ENCODE measurements at places on chromosomes 2 and 18. TPM values are rescaled to one million over a fixed set of nuclear protein-coding genes. Genes with fewer than 3 reads are reported as not detected.

The NIFK gene
- total RNA-seq = 84.5 TPM

- H3K4me3 ChIP-seq = no peak overlapping the region
- no peaks in the 10 kb centered on the region for H3K4me1 ChIP-seq
- no peak overlapping the region for H3K27ac ChIP-seq
- peak; percentile 8 for DNase-seq
- H3K27me3 ChIP-seq = no peaks in the 10 kb centered on the region
Measured at GRCh38 chr2:100178085-100178788, 35.8 kb upstream of the AFF3 start.

DNA sequence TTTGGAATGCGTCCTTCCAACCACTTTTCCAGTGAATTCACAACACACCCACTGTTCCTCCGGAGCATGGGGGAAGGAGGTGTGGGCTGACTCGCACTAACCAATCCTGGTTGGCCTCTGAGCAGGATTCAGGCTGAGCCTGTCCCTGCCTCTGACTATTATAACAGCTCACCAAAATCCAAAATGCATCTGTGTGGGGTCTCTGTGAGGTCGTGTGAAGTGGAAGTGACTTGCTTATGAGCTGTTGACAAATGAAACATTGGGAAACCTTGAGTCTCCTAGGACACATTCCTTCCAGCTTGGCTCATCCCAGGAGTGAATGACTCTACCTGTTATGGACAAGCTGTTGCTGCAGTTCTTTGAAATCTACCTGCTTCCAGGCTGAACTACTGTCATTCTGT, 1.5 kb downstream of the CIDEA start:
- no peak overlapping the region for H3K27ac ChIP-seq
- H3K4me3 ChIP-seq = no peak overlapping the region
- H3K36me3 ChIP-seq = no peaks in the 10 kb centered on the region
- H3K27me3 ChIP-seq = no peaks in the 10 kb centered on the region

DNA sequence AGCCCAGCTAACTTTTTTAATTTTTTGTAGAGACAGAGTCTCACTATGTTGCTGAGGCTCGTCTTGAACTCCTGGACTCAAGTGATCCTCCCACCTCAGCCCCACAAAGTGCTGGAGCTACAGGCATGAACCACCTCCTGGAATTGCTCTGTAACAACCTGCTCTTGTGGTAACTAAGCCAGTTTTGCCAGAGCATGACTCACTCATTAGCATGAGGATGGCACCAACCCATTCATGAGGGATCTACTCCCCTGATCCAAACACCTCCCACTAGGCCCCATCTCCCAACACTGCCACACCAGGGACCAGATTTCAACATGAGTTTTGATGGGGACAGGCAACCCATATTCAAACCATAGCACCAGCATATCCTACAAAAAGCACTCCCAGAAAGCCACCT, 348.9 kb upstream of the RAB12 start:
- H3K4me3 ChIP-seq = no peak overlapping the region
- no peak overlapping the region for H3K27ac ChIP-seq
- DNase-seq = no peak
- H3K36me3 ChIP-seq = no peaks in the 10 kb centered on the region
- H3K27me3 ChIP-seq = no peaks in the 10 kb centered on the region

DNA sequence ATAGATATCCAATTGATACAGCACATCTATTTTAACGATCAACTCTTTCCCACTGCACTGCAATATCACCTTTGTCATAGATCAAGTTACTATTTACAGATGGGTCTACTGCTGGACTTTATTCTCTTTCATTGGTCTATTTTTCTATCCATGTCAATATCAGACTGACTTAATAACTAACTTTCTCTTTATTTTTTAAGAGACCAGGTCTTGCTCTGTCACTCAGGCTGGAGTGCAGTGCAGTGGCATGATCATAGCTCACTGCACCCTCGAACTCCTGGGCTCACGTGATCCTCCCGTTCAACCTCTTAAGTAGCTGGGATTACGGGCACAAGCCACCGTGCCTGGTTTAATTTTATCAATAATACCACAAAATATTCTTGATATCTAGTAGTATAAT, 71.2 kb downstream of the TLK1 start:
- peaks cover 15% of the 10 kb centered on the region for H3K4me1 ChIP-seq
- no peaks in the 10 kb centered on the region for H3K27me3 ChIP-seq
- no peak overlapping the region for H3K27ac ChIP-seq
- no peak overlapping the region for H3K4me3 ChIP-seq
- H3K36me3 ChIP-seq = no peaks in the 10 kb centered on the region

DNA sequence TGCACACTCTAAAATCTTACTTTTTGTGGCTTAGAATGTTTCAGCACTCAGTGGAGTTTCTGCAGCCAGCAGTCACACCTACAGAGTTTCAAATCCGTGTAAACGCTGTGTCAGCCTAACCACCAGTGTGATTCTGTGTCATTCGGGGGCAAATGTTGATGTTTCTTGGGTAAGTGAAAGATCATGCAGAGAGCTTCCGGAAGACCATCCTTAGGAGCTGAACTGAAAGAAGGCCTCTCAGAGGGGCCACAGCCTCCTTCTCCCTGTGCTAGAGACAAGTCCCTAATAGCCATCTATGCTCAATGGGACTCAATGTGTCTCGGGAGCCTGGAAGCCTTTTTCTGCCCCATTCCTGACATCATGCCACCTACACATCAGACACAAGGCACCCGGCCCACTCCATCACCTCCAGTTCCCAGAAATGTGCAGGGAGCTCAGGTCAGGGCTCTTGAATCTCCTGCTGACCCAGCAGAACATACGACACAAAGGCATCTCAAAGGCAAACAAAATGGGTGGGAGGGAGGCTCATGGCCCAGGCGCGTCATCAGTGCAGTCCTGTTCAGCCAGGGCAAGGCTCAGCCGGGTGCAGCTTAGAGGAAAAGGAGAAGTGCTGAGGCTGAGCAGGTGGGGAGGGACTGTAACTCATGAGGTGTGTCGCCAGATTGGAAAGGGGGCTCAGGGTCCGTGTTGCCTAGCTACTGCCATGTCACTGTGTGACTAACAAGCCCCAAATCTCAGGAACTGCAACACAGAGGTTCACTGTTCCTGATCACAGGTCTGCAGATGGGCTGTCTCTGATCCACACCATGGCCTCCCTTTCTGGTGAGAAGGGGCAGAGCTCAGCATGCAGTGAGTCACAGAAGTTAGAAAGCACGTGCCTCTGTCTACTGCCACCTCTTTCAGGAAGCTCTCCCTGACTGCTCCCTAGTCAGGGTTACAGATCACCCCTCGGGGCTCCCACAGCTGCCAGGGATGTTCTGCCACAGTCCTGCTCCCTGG, 82.0 kb downstream of the SMAD7 start:
- H3K36me3 ChIP-seq = no peaks in the 10 kb centered on the region
- no peaks in the 10 kb centered on the region for H3K27me3 ChIP-seq
- H3K4me1 ChIP-seq = peaks cover 20% of the 10 kb centered on the region
- H3K4me3 ChIP-seq = no peak overlapping the region
- no peak overlapping the region for H3K27ac ChIP-seq

- no peaks in the 10 kb centered on the region for H3K27me3 ChIP-seq
- DNase-seq = no peak
- H3K36me3 ChIP-seq = peaks cover 3% of the 10 kb centered on the region
- no peak overlapping the region for H3K27ac ChIP-seq
Measured at GRCh38 chr18:21769206-21769605, 28.6 kb downstream of the MIB1 start.

DNA sequence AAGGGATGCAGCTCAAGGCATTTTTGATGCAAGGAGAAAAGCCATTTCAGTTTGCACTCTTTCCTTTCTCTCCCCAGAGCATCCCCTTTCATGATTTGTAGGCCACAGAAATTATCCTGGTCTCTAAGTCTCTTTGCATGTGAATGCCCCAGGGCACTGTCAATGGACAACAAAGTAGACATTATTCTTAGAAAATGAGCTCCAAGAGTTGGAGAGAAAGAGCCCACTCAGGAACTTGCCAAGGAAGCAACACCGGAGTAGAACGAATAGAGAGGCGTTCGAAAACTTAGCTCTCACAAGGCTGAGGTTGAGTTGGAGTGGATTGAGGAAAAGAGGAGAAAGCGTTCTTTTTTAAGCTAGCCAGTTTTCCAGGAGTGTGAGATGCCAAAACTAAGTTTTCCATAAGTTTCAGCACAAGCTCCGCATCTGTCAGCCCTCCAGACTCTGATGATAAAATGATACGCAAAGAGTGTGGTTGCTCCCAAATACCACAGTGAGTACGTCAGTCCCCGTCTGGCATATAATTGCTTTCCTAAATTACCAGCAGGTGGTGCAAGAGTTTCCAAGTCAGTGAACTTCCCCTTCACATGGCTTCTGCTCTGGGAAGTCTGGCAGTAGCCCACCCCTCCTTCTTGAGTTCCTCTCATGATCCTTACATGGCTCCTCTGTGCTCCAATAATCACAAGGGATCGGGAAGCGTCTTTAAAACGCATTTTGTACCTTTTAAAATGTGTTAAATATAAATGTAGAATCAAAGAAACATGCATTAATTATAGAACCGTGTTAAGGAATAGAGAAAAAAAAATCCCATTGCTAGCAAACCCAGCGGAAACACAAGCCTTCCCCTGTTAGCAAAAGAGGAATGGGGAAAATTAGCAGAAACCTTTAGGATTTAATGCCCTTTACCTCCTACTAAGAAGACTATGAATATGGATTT, 1060.6 kb upstream of the FANCL start:
- H3K4me1 ChIP-seq = no peaks in the 10 kb centered on the region
- H3K36me3 ChIP-seq = no peaks in the 10 kb centered on the region
- no peak overlapping the region for H3K4me3 ChIP-seq
- no peaks in the 10 kb centered on the region for H3K27me3 ChIP-seq
- H3K27ac ChIP-seq = no peak overlapping the region

DNA sequence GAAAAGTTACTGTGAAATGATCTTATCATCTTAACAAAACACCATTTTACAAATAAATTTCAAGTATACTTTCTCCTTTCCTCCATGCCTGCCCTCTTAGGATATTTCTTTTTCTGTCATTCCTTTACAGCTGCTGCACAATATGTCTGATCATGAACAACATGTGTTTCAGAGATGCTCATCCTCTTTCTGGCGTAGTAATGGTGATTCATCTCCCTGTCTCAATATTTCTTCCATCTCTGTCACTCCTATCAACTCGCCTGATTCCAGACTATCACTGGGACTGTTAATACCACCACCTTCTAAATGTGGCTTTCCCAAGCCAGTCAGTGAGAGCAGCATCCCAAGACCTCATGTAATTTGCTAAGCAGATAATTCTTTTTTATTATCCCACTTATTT, 290.5 kb downstream of the GULP1 start:
- no peak overlapping the region for H3K4me3 ChIP-seq
- no peaks in the 10 kb centered on the region for H3K4me1 ChIP-seq
- DNase-seq = no peak
- H3K27ac ChIP-seq = no peak overlapping the region
- H3K27me3 ChIP-seq = no peaks in the 10 kb centered on the region

DNA sequence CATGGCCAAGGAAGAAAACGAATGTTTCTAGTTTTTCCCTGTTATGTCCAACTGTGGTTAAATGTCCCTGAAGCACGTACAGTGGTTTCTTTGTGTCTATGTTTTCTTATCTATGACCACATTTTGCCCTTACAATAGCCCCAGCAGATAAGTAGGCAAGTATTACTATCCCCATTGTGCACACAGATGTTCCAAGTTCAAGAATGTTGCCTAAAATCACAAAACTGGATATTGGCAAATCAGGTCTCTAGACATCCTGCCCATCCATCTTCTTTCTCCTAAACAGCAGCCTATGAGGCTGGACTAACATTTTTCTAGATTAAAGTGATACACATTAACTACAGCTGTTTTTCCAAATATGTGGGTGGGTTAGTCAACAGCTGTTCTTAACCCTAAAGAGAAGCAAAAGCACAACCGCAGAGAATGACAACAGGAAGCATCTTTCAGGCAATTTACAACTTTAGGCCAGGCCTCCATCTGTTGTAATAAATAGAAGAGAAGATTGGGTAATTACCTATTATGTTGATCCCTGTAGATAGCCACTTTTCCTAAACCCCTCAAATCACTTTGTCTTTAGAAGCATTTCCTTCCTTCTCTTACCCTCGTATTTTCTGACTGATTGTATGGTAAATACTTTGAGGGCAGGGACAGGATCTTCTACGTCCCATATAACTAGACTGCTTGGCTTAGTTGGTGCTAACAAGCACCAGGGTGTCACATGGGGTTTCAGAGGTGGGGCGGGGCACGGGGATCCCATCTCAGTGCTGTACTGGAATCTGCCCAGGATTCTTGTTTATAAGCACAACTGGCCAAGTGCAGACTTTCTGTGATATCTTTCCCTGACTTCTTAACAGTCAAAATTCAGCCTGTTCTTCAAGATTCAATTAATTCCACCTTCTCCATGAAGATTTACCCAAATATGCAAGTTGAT, 132.1 kb upstream of the SETBP1 start:
- no peaks in the 10 kb centered on the region for H3K4me1 ChIP-seq
- H3K36me3 ChIP-seq = no peaks in the 10 kb centered on the region
- H3K27ac ChIP-seq = no peak overlapping the region
- no peaks in the 10 kb centered on the region for H3K27me3 ChIP-seq
- H3K4me3 ChIP-seq = no peak overlapping the region
- DNase-seq = no peak

DNA sequence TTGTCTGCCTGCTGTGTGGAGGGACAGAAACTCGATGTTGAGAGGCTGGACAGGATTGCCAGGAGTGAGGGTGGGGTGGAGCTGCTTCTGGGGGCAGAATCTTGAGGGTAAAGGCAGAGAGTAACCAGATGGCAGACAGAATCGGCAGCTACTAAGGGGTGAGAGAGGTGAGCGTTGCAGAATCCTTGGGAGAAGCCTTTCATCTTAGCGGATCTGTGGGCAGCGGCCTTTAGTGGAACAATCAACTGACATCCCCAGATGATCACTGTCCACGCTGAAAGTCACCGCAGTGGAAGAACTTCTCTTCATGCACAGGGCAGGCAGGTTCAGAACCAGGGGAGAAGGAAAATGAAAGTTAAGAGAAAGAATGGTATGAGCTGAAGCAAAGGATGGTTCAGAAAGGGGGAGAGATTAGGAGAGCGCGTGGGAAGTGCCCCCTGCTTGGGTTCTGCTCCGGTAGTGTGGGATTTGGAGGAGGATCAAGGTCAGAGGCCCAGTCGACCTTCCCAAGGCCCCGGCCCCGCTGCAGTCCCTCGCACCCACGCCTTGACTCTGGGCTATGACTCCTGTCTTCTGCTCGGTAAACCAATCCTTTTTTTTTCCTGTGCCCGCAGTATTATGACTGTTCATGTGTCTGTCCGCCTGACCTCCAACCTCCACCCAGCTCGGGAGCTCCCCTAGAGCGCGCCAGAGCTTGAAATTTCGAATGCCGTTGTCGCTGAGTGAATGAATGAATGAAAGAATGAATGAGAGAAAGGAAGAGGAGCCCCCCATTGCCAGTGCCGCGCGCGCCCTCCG, 584 bp downstream of the BOLA3 start:
- no peak for DNase-seq
- peaks cover 10% of the 10 kb centered on the region for H3K4me1 ChIP-seq
- H3K4me3 ChIP-seq = peak overlapping the region; percentile 88
- no peaks in the 10 kb centered on the region for H3K27me3 ChIP-seq

GRCh38 chr18:11885278-11885947, 22.7 kb downstream of the MPPE1 start:
- no peak for DNase-seq
- H3K27ac ChIP-seq = no peak overlapping the region
- no peaks in the 10 kb centered on the region for H3K36me3 ChIP-seq
- no peaks in the 10 kb centered on the region for H3K4me1 ChIP-seq
- no peaks in the 10 kb centered on the region for H3K27me3 ChIP-seq

GRCh38 chr2:23745068-23745725, 181.7 kb downstream of the ATAD2B start:
- H3K4me1 ChIP-seq = no peaks in the 10 kb centered on the region
- no peaks in the 10 kb centered on the region for H3K27me3 ChIP-seq
- no peak overlapping the region for H3K4me3 ChIP-seq
- H3K27ac ChIP-seq = no peak overlapping the region
